ENCODE measurements at places on chromosomes 3 and 15.

- DNase-seq = peak; percentile 23
Measured at GRCh38 chr3:13308380-13308801, 111.7 kb downstream of the NUP210 start.

DNA sequence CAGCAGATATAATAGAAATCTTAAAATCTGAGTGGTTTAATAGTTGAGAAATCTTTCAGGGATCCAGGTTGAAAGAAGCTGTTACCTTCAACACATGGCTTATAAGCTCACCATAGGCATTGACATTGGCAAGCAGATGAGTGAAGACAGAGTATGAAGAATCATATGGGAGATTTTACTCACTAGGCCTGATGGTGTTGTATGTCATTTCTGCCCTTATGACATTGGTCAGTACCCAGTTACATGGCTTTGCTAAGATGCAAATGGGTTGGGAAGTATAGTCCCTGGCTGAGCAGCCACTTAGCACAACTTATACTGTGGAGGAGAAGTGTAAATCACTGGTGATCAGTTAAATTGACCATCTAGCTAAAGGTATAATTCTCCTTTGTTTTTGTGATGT lies 5.9 kb downstream of the TFG start:
- DNase-seq = no peak

GRCh38 chr3:187169231-187169960 lies 27.9 kb upstream of the RTP1 start:
- DNase-seq = no peak

GRCh38 chr15:63994073-63994600 lies 52.1 kb downstream of the DAPK2 start:
- no peak for DNase-seq

DNA sequence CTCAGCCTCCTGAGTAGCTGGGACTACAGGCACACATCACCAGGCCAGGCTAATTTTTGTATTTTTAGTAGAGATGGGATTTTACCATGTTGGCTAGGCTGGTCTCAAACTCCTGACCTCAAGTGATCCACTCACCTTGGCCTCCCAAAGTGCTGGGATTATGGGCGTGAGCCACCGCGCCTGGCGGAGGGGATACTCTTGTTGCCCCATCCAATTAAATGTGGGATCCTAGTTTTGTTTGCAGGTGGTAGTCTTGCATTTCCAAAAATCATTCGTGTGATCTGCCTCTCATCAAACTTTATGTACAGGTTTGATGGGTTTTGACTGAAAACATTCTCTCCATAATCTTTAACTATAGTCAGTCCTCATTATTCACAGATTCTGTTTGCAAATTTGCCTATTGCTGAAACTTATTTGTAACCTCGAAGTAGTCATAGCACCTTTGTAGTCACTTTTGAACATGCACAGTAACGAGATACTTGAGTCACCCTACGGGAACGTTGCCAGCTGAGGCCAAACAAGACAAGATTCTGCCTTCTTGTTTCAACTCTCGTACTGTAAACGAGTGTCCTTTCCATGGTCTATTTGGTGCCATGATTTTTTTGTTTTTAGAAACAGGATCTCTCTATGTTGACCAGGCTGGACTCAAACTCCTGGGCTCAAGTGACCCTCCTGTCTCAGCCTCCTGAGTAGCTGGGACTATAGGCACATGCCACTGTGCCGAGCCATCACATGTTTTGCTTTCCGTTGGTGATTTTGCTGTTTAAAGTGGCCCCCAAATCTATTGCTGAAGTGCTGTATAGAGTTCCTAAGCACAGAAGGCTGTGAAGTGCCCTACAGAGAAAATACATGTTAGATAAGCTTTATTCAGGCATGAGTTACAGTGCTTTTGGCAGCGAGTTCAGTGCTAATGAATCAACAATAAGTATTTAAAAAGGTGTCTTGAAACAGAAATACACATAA lies 8.1 kb upstream of the MAPK6 start:
- peak; percentile 62 for DNase-seq

- no peak for DNase-seq
Measured at GRCh38 chr3:101229681-101230080, 90.7 kb downstream of the IMPG2 start.

DNA sequence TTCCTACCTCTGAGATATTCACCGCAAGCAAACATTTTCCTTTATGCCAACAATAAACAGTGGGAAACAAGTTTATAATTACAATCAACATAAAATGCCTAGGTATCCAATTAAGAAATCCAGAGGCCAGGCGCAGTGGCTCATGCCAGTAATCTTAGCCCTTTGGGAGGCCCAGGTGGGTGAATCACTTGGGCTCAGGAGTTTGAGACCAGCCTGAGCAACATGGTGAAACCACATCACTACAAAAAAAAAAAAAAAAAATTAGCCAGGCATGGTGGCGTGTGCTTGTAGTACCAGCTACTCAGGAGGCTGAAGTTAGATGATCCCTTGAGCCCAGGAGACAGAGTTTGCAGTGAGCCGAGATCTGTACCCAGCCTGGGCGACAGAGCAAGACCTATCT lies 17.3 kb downstream of the TBC1D2B start:
- DNase-seq = no peak

GRCh38 chr3:16888785-16889607 lies 4.2 kb downstream of the PLCL2 start:
- DNase-seq = no peak

GRCh38 chr3:40572588-40572987 lies 47.8 kb downstream of the ZNF621 start:
- DNase-seq = no peak

DNA sequence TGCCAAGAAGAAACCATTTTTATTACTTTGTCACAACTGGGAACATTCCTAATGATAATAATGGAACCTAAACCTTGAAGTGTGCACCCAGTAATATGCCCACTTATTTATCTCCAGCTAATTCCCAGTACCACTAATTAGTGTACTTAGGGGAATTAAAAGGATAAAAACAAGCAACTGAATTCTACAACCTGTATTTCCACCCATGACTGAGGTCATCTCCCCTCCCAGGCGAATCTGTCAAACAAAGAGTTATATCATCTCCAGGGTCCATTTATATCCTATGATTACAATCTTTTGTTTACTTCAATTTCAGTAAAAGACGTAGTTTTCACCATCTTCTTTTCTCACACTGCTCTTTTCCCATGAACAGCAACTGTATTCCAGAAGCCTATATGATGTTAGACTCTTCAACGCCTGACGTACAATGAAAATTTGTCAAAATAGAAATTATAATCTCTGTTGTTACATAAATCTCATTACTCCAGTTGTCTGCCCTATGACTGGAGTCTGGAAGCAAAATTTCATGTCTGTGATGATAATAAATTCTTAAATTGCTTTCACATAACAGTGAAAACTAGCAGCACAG lies 177.6 kb downstream of the GOLIM4 start:
- DNase-seq = no peak

- DNase-seq = no peak
Measured at GRCh38 chr3:187322291-187322690, 30.8 kb upstream of the MASP1 start.

- DNase-seq = no peak
Measured at GRCh38 chr3:185465471-185465870, 33.4 kb downstream of the TMEM41A start.

- no peak for DNase-seq
Measured at GRCh38 chr3:135076341-135076740, 281.3 kb downstream of the EPHB1 start.

GRCh38 chr3:140568842-140569520 lies 108.9 kb upstream of the TRIM42 start:
- DNase-seq = no peak

- no peak for DNase-seq
Measured at GRCh38 chr3:129317848-129318247, 39.2 kb downstream of the HMCES start.

DNA sequence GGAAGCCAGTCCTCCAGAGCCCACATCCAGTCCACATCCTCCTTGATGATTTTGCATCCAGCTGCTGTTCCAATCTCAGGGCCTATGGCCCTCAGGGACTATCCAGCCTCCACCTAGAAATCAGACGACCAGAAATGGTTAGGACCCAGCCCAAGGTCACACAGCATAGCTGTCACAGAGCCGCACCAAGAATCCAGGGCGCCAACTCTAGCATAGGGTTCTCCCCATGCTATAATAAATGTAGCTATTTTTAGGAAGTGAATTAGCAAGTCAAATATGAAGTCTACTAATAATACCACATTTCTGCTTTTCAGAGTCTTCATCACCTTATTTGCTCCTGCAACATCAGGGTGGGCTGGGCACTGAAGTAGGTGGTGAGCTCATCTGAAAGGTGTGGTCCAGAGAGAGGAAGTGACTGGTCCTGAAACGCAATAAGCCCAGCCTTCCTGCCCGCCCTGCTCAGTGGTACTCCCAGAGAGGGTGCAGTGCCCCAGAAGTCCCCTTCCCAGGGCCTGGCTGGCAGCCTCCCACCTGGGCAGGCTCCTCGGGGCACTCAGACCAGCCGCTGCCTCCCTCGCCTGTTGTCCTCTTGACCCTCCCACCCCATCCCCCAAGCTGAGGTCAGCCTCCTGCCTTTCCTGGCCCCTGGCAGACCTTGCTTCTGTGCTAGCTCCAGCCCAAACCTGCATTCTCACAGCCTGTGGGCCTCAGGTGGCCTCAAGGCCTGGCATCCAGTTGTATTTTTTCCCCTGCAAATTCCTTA lies 17.6 kb upstream of the CYP11A1 start:
- DNase-seq = no peak

- DNase-seq = no peak
Measured at GRCh38 chr15:74010929-74011540, 16.5 kb downstream of the PML start.

GRCh38 chr3:111610612-111611054 lies 15.5 kb upstream of the ZBED2 start:
- no peak for DNase-seq

DNA sequence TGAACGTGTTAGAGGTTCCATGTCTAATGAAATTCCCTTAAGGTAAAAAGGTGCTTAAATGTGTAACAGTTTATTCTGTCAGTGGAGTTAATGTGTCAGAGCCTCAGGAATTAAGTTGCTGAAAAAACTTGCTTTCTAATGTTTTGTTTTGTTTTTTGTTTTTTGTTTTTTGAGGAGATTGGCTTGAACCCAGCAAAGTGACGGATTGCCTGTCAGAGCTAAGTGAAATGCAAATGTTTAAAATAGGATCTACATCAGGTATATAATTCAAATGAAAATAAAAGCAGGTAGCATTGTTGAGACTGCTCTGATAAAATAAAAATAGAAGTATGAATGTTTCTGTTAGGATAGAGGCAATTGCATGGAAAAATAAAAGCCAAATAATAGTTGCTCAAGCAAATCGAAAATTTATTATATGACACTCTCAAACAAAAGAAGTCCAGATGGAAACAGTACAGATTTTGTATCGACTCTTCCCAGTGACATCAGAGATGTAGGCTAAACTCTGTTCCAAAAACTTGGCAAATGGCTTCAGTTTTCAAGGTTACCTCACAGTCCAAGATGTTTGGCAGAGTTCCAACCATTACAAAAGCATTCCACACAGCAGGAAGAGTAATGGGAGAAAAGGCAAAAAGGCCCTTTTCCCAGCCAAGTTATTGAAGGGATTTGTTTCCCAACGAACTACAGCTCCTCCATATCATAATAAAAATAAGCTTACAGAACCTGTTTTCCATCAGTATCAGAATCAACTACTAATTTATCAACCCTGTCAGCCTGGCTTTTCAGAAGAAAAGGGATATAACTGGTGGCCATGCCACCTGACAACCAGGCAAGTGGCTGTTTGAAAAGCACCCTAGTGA lies 291.0 kb downstream of the TBL1XR1 start:
- DNase-seq = peak; percentile 65

GRCh38 chr3:60708191-60708975 lies 542.9 kb downstream of the FHIT start:
- DNase-seq = peak; percentile 37

GRCh38 chr3:65953301-65953812 lies 85.4 kb downstream of the MAGI1 start:
- peak; percentile 48 for DNase-seq

- no peak for DNase-seq
Measured at GRCh38 chr3:16060945-16061344, 113.5 kb upstream of the GALNT15 start.

- DNase-seq = no peak
Measured at GRCh38 chr3:13607821-13608597, 59.1 kb downstream of the FBLN2 start.

- DNase-seq = no peak
Measured at GRCh38 chr3:150905339-150905738, at the start of gene MINDY4B. TSS of gene MINDY4B (minus strand) at chr3:150905439. CDS start at chr3:150905439, 0 bp downstream.

- DNase-seq = no peak
Measured at GRCh38 chr15:90782442-90782841, 65.3 kb downstream of the BLM start.

GRCh38 chr3:55951388-55951787 lies 464.3 kb upstream of the WNT5A start:
- DNase-seq = no peak

DNA sequence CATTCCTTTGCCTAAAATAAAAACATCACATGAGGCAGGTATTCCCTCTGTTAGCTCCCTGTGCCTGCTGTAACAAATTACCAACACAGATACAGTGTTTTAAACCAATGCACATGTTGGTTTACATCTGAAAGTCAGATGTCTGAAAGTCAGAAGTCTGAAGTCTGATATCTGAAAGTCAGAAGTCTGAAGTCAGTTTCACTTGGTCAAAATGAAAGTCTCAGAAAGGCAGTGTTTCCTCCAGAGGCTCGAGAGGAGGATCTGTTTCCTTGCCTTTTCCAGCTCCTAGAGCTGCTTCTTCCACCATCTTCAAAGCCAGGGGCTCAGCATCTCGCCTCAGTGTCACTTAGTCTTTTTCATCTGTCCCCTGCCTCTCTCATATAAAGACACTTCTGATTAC lies 22.0 kb downstream of the SST start:
- DNase-seq = no peak

- DNase-seq = no peak
Measured at GRCh38 chr3:183880121-183880520, 4.6 kb downstream of the PARL start.

DNA sequence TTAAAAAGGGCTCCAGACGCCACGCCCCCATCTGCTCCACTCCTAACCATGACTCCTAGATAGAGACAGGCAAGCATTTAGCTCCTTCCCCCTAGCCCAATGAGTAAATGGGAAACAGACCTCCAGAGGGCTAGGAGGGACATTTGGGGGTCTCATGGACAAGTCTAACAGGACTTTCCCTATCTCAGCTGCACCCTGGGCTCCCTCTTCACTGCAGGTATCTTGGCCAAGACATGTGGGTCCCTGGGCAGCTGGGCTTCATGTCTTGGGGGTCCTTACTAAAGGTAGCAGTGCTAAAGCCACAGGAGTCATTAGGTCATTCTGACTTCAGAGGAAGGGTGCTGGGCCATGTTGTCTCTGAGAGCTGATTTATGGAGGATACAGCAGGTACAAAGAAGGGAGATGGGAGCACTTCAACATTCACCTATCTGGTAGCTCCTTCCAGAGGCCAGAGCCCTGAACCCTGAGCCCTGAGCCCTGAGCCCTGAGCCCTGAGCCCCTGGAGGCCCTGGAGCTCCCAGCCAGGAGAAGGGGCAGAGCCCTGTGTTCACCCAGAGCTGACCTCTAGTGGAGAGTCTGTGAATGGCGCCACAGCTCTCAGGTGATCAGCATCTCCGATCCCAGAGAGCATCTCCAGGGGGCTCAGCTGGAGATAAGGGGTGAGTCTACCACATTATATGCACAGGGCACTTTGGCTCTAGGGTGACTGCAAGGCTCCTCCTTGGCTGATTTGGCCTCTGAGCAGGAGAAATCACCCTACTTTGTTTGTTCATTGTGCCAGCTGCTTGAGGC lies 40.1 kb upstream of the EPHB1 start:
- no peak for DNase-seq
